IgD-negative memory B cell (primary cell): ENCODE measurements at places on chromosomes 6 and 20. TPM values are rescaled to one million over a fixed set of nuclear protein-coding genes. Genes with fewer than 3 reads are reported as not detected.

DZANK1 gene
- 2.2 TPM for polyA plus RNA-seq

CRISP3 gene
- not detected for polyA plus RNA-seq

SRPK1 gene
- 36.0 TPM for polyA plus RNA-seq

RNF146 gene
- 16.4 TPM for polyA plus RNA-seq

SHLD1 gene
- 19.8 TPM for polyA plus RNA-seq

EPPIN gene
- not detected for polyA plus RNA-seq

PRL gene
- polyA plus RNA-seq, result not detected

PBOV1 gene
- polyA plus RNA-seq, result not detected

BPIFA1 gene
- not detected for polyA plus RNA-seq

COL20A1 gene
- polyA plus RNA-seq, result not detected

PCK1 gene
- not detected for polyA plus RNA-seq

SEMG1 gene
- polyA plus RNA-seq, result not detected

HLA-DRA gene
- polyA plus RNA-seq, result 8,827 TPM

SLC24A3 gene
- not detected for polyA plus RNA-seq

MEI4 gene
- polyA plus RNA-seq, result 0.13 TPM

CCR6 gene
- polyA plus RNA-seq, result 79.3 TPM

FAM209A gene
- not detected for polyA plus RNA-seq

HLA-E gene
- polyA plus RNA-seq, result 2,343 TPM

LY6G6C gene
- polyA plus RNA-seq, result not detected

TDRD6 gene
- not detected for polyA plus RNA-seq

FRMD1 gene
- polyA plus RNA-seq, result not detected

SPATA25 gene
- polyA plus RNA-seq, result not detected

CST2 gene
- not detected for polyA plus RNA-seq

HNF4A gene
- not detected for polyA plus RNA-seq

C20orf204 gene
- not detected for polyA plus RNA-seq

SYNDIG1 gene
- not detected for polyA plus RNA-seq

SYTL3 gene
- polyA plus RNA-seq, result 1.8 TPM

ANKEF1 gene
- polyA plus RNA-seq, result 6.2 TPM

PSMB8 gene
- polyA plus RNA-seq, result 366 TPM

IL17F gene
- not detected for polyA plus RNA-seq

RHAG gene
- not detected for polyA plus RNA-seq

WFDC5 gene
- polyA plus RNA-seq, result not detected

NKX2-2 gene
- not detected for polyA plus RNA-seq

JPH2 gene
- not detected for polyA plus RNA-seq

PROKR2 gene
- polyA plus RNA-seq, result not detected

EPB41L2 gene
- 21.2 TPM for polyA plus RNA-seq

TGM3 gene
- polyA plus RNA-seq, result not detected

PMEPA1 gene
- polyA plus RNA-seq, result 7.0 TPM

RSPH3 gene
- 4.3 TPM for polyA plus RNA-seq

XKR7 gene
- polyA plus RNA-seq, result not detected

TINAG gene
- not detected for polyA plus RNA-seq

PROCR gene
- not detected for polyA plus RNA-seq
